ENCODE measurements at places on chromosomes 1 and 21.

DNA sequence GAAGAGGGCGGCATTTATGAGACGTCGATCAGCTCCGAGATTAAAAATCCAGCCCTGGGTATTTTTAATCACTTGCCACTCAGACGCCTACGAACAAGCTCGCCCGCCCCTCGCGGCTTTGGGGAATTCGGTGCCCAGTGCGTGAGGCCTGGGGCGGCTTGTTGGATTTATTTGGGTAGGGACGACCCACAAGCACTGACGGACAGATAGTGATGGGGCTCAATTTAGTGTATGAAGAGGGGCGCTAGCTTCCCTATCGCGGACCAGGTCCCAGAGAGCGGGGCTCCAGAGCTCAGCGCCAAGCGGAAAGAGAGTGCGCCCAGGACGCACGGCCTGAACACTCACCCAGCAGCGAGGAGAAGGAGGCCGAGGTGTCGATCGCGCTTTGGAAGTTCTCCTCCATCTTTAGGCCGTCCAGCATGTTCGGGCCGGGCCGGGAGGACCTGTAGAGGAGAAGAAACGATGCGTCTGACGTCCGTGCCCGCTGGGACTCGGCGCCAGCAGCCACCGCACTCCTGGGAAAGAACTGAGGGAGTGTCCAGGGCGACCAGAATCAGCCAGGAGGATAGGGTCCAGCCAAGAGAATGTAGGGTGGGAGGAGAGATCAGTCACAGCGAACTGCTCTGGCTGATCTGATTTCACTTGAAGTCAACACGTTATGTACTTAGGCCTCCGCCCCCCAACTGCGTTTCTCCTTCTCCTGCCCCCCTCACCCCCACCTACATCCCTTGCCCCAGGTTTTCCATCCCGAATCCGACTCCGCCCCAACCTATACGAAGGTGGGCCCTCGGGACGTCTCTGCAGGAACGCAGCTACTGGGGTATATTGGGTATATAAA lies 1.2 kb downstream of the LMX1A start:
- DNase-seq = no peak

DNA sequence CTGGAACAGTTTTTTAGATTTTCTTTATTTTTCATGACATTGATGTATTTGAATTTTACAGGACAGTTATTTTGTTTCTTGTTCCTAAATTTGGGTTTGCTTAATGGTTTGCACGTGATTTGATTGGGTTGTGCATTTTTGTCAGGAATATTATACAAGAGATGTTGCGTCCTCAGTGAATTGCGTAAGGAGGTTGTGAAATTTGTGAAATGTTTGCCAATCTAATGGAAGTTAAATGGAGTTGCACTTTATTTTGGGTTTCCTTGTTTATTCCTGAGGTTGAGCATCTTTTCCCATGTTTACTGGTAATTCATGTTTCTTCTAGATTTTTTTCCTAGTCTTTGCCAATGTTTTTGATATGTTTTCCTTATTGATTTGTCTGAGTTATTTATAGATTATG lies 19.9 kb downstream of the ZNF648 start:
- no peak for DNase-seq

GRCh38 chr1:163273766-163274441 lies 47.9 kb upstream of the NUF2 start:
- DNase-seq = no peak

- DNase-seq = no peak
Measured at GRCh38 chr21:31943561-31943960, 70.7 kb downstream of the HUNK start.

GRCh38 chr1:87560601-87561360 lies 232.1 kb downstream of the LMO4 start:
- DNase-seq = no peak

GRCh38 chr1:229854620-229855019 lies 212.4 kb upstream of the GALNT2 start:
- no peak for DNase-seq

DNA sequence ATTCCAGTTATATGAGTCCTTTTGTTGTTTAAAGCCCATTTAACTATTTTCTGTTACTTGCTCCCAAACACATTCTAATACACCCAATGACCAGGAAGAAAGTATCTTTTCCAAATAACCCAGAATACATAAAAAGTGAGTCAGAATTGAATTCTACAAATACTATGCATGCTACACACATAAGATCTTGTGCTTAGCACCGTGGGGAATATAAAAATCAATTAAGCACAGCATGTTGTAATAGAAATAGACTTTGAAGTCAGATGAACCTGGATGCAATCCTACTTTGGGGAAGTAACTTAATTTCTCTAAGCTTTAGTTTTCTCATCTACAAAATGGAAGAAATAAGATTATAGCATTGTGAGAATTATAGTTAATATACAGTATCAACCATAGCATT lies 40.5 kb upstream of the MUTYH start:
- no peak for DNase-seq

DNA sequence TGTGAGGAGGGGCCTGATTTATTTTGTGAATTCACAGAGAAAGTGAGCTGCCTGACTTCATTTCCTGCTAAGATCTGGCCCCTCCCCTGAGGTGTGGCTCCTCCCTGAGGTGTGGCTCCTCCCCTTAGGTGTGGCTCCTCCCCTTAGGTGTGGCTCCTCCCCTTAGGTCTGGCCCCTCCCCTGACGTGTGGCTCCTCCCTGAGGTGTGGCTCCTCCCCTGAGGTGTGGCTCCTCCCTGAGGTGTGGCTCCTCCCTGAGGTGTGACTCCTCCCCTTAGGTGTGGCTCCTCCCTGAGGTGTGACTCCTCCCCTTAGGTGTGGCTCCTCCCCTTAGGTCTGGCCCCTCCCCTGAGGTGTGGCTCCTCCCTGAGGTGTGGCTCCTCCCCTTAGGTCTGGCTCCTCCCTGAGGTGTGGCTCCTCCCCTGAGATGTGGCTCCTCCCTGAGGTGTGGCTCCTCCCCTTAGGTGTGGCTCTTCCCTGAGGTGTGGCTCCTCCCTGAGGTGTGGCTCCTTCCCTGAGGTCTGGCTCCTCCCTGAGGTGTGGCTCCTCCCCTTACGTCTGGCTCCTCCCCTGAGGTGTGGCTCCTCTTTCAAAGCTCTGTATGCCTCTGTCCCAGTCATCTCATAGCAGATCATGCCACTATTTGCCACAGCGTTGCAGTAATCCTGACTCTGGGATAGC lies 26.9 kb upstream of the LRRC3 start:
- no peak for DNase-seq

GRCh38 chr1:47865881-47866535 lies 131.2 kb downstream of the TRABD2B start:
- DNase-seq = no peak

DNA sequence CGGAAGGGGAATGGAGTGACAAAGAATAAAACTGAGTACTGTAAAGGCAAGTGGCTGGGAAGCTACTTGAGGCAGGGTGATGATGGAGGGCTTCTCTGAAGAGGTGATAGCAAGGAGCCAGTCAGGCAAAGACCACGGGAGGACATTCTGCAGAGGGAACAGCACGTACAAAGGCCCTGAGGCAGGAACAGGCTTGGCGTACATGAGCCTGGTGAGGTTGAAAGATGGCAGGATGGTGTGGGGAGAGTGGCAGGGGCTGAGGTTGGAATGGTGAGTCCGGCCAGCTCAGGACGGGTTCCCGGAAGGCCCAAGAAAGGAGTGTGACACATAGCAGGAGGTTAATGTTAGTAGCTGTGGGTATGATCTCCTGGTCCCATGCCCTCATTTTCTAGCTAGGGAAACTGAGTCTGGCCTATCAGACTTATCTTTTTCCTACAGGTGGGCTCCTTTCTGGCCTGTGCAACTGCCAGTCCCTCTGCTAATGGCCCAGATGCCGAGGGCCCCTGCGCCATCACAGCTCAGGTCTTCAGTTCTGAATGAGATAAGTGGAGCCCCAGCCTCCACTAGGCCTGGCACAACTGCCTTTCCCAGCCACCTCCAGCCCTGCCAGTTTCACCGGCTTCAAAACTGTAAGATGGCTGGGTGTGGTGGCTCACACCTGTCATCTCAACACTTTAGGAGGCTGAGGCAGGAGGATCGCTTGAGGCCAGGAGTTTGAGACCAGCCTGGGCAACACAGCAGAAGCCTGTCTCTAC lies 87.0 kb downstream of the VWA5B1 start:
- no peak for DNase-seq

GRCh38 chr1:66778266-66778665 lies 22.8 kb downstream of the INSL5 start:
- DNase-seq = no peak

GRCh38 chr1:45621895-45622523 lies 1.8 kb downstream of the CCDC17 start:
- DNase-seq = no peak

DNA sequence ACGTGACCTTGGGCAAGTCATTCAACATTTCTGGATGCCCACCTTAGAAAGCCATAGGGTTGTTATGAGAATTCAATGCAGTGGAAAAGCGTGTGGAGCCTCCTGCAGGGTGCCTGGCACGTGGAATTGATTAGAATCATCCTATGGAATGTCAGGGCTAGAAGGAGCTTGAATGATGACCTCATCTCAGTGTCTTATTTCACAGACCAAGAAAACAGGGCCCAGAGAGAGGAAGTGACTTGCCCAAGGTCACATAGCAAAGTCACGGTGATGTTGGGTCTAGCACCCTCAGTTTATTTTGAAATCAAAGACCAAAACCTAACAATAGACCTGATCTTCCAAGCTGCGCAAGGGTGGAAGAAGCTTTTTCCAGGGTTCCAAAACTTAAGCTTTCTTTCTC lies 6.0 kb downstream of the TRABD2B start:
- DNase-seq = peak; percentile 30

DNA sequence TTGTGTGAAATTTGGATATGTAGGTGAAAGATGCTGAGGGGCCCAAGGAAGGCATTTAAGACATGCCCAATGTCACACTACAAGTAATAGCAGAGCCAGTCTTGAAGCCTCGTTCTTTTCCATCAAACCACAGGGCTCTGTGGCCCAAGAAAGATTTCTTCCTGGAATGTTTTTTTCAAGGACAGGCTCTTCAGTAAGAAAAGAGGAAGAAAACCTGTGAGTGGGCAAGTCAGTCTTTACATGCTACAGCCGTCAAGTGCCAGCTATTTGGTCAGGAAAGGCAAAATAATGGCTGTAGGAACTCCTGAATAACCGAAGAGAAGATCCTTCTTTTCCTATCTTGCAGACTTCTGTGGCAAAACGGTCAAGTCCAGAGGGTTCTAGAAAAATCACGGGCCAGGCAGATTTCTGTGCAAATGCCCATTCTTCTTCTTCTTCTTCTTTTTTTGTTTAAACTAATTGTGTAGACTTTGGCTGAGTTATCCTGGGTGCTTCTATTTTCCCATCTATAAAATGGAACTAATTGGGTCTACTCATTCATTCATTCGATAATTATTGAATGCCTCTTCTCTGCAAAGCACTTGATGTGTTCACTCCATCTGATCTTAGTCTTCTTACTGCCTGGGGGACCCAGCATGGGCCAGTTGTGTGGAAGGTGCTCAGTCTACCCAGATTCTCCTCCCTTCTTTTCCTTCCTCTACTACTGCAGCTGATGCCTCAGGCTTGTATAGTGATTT lies 1.9 kb upstream of the ID3 start:
- DNase-seq = peak; percentile 55

GRCh38 chr1:4169991-4170390 lies 269.9 kb upstream of the C1orf174 start:
- DNase-seq = no peak

DNA sequence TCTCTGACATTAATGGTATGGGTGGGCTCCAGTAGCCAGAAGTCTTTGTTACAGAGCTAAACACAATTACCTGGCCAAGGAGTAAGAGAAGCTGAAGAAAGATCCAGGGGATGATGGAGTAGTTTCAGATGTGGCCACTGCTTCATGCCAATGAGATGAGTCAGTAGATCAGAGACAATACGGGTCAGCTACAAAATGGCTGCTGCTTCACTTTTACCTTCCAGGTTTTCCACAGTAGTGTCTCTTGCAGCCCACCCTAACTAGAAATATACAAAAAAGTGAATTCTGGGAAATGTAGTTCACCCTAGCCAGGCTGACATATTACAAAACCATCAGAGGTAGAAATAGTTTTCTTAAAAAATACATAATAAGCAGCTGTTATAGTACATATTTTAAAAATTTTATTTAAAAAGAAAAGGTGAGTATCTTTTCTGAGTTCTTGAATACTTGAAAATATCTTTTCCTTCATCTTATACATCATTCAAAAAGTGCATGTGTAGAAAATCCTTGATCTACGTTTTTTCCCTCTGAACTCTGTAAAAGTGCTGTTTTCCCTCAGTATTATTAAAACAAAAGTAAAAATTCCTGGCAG lies 36.1 kb downstream of the LRIF1 start:
- peak; percentile 3 for DNase-seq

GRCh38 chr1:165137551-165138316 lies 218.8 kb downstream of the LMX1A start:
- DNase-seq = no peak

DNA sequence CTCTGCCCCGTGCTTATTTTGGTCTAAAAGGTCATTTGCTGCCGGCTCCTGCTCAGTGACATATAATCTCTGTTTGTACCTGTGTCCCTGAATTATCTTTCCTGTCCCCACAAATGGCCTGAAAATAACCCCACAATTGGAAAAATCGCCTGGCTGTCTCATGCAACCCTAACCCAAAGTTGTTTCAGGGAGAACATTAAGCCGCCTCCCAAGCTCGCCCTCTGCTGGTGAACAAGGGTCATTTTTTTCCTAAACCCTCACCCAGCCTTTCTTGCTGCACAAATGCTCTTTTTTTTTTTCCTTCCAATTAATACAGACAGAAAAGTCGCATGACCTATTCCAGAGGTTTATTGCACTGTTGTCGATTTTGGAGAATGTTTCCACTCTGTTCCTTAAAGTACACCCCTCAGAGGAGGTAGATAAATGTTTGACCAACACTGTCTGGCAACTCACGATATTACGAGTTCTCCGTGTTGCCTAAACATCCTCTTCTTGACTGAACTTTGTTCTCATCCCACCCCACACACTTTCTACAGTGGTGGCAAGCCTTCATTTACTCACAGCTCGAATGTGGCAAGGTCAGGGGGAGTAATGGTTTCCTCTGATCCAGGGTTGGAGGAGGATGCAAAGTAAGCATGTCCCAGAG lies 148.7 kb downstream of the ZZZ3 start:
- peak; percentile 79 for DNase-seq

GRCh38 chr1:21449906-21450305 lies 10.0 kb downstream of the NBPF3 start:
- DNase-seq = peak; percentile 49

DNA sequence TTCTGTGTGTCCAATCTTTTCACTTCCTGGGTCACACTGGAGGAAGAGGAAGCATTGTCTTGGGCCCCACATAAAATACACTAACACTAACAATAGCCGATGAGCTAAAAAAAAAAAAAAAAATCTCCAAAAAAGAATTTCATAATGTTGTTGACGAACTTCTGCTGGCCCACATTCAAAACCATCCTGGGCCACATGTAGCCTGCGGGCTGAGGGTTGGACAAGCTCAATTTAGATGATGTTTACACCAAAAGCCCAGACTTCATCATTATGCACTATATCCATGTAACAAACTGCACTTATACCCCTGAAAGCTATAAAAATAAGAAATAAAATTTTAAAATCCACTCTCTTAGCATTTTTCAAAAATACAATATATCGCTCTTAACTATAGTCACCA lies 187.8 kb upstream of the PTBP2 start:
- no peak for DNase-seq

- DNase-seq = no peak
Measured at GRCh38 chr1:32533792-32534327, 5.4 kb upstream of the ZBTB8A start.

GRCh38 chr21:10627316-10627863 lies 106.0 kb downstream of the TPTE start:
- no peak for DNase-seq

Data from EH (cell line).